ENCODE measurements at places on chromosomes 2 and 18.

- no peak for DNase-seq
Measured at GRCh38 chr2:241316825-241317224, 1.1 kb downstream of the SEPTIN2 start.

DNA sequence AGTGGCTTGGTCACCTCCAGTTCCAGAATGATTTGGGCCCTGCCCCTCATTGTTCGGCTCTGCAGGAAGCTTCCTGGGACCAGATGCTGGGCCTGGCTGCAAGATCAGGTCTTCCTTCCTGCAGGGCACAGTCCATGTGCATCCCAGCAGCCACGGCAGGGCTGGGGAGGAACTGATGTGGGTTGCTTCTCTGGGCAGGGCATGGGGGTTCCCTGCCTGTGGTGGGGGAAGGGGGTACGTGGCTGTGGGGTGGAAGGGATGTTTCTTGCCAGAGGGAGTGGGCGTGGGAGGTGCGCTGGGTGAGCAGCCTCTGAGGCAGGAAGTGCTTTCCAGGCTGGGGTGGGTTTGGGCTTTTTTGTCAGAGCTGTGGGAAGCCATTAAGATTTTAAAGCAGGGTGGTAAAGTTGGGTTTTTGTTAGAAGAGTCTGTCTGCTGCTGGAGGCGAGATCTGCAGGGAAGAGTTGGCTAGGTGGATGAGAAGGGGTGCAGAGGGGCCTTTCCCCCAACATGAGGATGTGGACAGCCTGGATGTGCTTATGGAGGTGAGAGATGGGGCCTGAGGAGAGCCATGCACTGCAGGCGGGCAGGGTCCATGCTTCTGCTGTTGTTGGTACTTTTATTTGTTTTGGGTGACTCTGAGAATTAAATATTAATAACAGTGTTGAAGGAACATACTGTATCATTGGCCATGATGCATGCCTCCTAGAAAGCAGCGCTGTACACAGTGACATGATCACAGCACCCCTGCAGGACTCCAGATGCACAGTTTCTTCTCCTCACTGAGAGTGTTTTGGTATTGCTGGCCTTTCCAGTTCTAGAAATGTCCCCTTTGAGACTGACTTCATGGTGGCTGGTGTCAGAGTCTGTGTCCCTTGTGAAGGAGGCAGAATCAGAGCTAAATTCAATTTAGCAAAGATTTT, 45.3 kb downstream of the DGKD start:
- DNase-seq = no peak

- no peak for DNase-seq
Measured at GRCh38 chr2:128604045-128604444, 285.4 kb upstream of the HS6ST1 start.

DNA sequence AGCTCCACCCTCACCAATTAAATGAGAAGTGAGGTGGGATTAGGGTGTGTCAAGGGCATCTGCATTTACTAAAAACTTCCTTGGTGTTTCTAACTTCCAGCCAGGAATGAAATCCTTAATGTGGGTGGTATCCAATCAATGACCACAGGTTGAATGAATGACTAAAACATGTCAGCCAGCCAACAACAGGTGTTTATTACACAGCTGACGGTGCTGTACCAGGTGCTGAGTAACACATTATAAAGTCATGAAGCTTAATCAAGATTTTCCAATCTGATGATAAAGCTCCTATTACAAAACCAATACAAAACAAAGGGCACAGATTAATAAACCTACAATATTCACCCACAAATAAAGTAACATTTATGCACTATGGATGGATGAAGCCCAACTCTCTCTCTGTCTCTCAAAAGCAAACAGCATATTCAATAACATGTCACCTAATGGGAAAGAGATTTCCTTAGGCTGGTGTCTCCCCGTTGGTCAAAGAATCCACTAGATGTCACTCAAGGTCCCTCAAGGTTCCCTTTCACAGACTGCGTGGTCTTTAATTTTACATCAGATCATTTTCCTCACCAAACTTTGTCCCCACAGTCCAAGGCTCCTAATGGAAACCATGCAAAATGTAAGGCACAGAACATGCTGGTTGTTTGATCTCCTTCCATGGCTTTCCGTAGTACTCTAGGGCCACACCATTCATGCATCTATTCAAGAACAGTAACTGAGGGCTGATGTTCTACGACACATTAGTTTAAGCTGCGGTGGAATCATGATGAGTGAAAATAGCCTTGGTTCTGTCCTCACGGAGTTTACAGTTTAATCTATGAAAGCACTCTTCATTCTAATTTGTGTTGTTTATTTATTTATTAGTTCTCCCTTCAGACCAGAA, 6.4 kb upstream of the PTPN4 start:
- DNase-seq = no peak

DNA sequence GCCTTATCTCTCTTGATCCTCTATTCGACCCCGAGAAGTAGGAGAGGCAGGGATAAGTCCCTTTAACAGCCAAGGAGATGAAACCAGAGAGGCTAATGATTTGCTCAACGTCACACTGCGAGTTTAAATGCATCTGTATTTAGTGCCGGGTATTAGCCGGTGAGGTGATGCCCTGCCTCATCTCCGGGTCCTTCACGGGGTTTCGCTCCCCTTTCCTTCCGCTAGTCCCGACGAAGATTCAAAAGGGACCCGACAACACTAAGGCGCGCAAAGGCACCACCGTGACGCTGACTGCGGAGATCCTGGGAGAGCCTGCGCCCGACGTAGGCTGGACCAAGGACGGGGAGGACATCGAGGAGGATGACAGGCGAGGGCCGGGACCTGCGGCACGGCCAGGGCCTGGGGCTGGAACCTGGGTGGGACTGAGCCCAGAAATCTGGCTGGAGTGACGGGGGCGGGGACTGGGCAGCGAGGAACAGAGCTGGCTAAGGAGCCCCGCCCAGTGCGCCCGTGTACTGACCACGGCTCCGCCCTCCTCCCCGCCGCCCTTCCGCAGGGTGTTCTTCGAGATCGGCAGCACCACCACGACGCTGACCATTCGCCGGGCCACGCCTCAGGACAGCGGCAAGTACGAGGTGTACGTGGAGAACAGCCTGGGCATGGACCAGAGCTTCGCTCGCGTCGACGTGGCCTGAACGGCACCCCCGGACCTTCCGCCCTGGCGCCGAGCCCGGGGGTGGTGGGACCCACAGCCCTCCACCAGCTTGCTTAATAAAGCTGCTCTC, 1.0 kb upstream of the GMPPA start:
- no peak for DNase-seq

- no peak for DNase-seq
Measured at GRCh38 chr18:11541179-11541578, 68.2 kb upstream of the SLC35G4 start.

DNA sequence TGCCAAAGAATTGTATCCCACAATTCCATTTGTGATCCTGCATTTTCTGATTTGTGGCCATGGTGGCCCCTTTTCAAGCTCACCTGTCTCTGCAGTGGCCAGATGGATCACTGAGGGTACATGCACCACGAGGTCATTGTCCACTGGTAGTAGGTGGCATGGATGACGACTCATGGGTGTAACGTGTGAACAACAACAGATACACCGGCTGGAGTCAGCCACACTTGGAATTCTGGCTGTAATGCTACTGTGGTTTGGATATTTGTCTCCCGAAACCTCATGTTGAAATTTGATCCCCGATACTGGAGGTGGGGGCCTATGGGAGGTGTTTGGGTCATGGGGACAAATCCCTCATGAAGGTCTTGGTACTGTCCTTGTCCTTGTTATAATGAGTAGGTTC, 102.2 kb upstream of the TAF1B start:
- DNase-seq = no peak

DNA sequence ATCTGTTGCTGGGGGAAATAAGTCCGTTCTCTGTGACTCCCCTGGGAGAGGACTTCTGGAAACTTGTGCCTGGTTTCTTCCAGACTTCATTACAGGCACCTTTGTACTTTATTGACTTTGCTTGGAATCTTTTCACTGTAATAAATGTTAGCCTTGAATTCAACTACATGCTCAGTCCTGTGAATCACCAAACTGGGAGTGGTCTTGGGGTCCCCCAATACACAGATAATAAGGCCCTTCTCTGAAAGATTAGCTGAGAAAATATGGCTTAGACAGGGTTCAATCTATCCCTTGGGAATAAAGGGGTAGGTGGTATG, 48.7 kb upstream of the KIDINS220 start:
- no peak for DNase-seq

GRCh38 chr18:8332286-8332685, 277.0 kb upstream of the RAB12 start:
- no peak for DNase-seq

- no peak for DNase-seq
Measured at GRCh38 chr2:30362468-30363081, 84.5 kb upstream of the LCLAT1 start.

- DNase-seq = no peak
Measured at GRCh38 chr2:24828238-24828996, 35.2 kb downstream of the CENPO start.

- DNase-seq = no peak
Measured at GRCh38 chr18:73750052-73750451, 397.6 kb downstream of the FBXO15 start.

- peak; percentile 7 for DNase-seq
Measured at GRCh38 chr2:218805627-218806026, 23.7 kb downstream of the CYP27A1 start.

GRCh38 chr2:26623541-26624495, 17.3 kb downstream of the CIB4 start:
- no peak for DNase-seq

DNA sequence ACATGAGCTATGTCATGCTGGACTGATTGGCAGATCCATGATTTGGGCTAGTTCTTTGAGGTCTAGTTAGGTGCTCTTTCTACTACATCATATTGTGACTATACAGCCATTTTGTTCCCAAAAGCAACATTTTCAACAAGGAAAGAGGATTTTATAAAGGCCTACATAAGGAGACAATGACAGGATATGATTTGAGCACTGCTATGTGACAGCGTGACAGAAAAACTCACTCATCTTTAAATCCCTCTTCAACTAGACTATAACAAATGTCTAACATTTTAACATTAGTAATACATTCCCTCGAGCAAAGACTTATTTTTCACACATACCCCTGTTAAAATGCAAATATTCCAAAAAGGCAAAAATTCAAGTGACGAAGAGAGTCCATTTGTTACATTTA, 209.6 kb upstream of the CHST9 start:
- no peak for DNase-seq

DNA sequence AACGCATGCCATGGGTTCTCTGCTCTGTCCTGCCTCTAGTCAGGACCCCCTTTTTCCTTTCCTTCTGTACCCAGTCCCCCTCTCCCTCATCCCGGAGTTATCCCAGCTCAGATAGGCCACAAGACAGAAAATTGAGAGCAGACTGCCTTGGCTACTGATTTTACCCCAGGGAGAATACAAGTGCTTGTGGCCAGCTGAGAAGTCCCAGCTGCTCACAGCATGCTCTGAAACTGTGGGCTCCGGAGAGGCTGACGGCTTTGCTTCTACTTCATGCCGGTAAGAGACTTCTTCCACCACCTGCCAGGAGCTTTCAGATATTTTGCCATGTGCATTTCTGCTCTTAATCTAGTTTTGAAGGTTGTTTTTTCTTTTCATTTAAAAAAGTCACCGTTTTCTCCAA, 20.0 kb upstream of the SIX2 start:
- no peak for DNase-seq

- DNase-seq = no peak
Measured at GRCh38 chr18:33673689-33674088, 95.7 kb downstream of the ASXL3 start.

- no peak for DNase-seq
Measured at GRCh38 chr2:88933980-88934379, 242.5 kb downstream of the RPIA start.

GRCh38 chr18:11752116-11752911, 63.2 kb downstream of the GNAL start:
- DNase-seq = no peak

- DNase-seq = no peak
Measured at GRCh38 chr18:74841248-74841647, 243.6 kb downstream of the ZNF407 start.

GRCh38 chr2:145503511-145503910, 983.6 kb upstream of the ZEB2 start:
- DNase-seq = no peak

- no peak for DNase-seq
Measured at GRCh38 chr18:74806700-74807416, 209.2 kb downstream of the ZNF407 start.

GRCh38 chr18:38421021-38421420, 855.4 kb upstream of the CELF4 start:
- no peak for DNase-seq

GRCh38 chr18:26091047-26091630, 726 bp upstream of the SS18 start:
- peak; percentile 79 for DNase-seq

GRCh38 chr18:23718243-23718720, 29.0 kb downstream of the LAMA3 start:
- no peak for DNase-seq

- DNase-seq = no peak
Measured at GRCh38 chr2:224211791-224212190, 172.7 kb upstream of the SERPINE2 start.

DNA sequence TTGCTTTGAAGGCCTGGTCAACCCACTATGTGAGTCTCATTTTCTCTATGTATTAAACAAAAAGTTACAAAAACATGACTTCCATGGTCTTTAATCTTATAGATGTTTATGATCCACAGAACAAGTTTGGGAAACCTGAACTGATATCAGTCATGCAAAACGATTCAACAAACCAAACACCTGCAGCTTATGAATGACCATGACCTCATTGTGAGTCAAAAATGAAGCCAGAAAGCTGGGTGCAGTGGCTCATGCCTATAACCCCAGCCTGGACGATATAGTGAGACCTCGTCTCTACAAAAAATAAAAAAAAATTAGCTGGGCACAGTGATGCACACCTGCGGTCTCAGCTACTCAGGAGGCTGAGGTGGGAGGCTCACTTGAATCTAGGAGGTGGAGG, 270.4 kb upstream of the CCDC68 start:
- no peak for DNase-seq

GRCh38 chr2:233832869-233833311, 21.4 kb downstream of the HJURP start:
- no peak for DNase-seq

DNA sequence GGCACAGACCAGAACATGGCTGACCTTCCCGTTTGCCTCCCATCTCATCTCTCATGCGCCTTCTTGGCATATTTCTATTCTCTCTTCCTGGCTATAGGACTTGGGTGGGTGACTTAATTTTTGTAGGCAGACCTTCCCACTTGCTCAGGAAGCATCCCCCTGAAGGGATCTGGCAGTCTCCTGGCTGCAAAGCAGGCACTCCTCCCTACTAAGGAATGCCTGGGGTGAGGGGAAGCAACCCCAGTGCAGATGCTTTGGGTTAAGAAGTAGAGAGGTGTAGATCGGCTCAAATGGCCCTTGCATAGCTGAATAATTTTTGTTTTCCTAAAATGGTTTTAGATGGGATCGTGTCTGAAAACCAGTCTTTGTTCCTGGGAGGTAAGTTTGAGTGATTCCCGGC, 17.6 kb downstream of the MCFD2 start:
- no peak for DNase-seq
